Body of pancreas (tissue), 4 donors: ENCODE measurements at places on chromosomes 13 and 19. TPM values are rescaled to one million over a fixed set of nuclear protein-coding genes. Genes with fewer than 3 reads are reported as not detected.
A peak's percentile ranks its signal among the peaks of the same experiment; 100 is the strongest.

DNA sequence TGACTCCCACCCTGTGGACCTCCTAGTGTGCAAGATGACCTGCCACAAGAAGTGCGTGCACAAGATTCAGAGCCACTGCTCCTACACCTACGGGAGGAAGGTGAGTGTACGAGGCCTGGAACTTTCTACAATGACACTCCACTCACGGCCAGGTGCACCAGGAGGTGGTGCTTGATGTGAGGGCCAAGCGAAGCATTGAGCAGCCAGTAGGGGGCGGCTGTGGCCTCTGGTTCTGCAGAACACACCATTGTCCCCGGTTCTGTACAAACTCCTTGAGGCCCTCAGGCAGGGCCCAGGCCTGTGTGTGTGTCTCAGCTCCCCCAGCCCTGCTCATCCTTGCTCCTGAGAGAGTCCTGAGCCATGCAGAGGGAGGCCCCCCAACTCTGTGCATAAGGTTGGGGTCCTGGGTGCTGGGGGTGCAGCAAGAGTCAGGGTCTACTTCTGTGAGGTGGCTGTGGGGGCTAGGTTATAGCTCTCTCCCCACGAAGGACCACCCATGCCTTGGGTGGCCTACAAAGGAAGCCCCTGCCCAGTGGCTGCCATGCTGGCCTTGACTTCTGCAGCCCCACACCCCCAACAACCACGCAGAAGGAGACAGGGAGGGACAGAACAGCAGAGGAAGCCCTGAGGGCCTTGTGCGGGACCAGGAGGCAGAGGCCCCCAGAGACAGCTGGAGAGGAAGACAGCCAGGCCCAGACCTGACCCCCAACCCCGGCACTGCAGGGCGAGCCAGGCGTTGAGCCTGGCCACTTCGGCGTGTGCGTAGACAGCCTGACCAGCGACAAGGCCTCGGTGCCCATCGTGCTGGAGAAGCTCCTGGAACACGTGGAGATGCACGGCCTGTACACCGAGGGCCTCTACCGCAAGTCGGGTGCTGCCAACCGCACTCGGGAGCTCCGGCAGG is 9.7 kb upstream of the USE1 start:
- DNase-seq: peak; percentile 78

DNA sequence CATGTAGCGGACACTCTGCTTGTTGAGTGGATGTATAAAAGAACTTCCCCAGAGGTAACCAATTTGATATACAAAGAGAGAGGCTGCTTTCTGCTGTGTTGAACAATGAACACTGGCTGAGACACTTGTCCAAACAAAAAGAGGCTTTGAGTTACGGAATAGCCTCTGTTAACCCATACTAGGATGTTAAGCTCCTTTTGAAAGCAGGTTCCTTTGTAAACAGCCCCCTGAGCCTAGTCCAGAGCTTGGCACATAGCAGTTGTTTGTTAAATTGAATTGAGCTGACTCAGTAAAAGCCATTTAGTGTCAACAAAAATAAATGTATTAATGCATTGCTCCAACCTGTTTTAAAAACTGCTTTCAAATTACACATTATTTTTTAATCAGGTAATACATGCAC is 200.1 kb downstream of the MZT1 start:
- no peak for DNase-seq

GRCh38 chr13:110650436-110650835 is 35.1 kb downstream of the NAXD start:
- no peak for DNase-seq

DNA sequence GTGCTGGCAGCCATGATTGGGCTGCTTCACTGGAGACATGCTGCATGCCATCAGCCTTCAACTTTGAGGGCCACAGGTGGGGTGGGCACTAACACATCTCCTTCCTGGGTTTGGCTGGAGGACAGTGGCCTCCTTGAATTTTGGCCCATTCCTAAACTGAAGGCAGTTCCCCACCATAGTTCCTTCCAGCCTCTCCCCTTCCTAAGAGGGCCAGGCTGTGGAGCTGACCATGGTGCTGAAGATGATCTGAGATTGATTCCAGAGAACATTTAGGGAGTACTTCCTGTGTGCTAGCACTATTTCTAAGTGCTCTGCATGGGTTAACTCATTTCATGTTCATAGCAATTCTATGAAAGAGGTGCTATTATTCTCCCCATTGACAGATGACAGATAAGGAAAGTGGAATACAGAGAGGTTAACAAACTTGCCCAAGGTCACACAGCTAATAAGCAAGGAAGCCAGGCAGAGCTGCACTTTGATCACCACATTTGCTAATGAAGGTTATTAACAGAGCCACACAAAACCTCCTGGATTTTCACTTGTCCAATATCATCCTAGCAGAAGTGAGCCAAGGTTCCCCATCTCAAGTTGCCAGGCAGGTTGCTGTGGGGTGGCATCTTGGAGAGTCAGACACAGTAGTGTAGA is 175.3 kb downstream of the ZIC5 start:
- peak; percentile 14 for DNase-seq

DNA sequence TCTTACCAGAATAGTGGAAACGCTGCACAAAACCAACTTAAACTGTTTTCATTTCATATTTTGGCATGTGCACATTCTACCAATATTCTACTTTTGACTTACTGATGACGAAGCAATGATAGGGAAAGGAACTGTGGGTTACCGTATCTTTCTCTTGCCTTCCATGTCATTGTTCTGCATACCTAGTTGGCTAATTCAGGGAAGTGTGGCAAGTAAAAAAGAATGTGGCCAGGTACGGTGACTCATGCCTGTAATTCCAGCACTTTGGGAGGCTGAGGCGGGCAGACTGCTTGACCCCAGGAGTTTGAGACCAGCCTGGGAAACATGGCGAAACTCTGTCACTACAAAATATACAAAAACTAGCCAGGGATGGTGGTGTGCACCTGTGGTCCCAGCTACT is 108.2 kb downstream of the SIPA1L3 start:
- no peak for DNase-seq

The RFPL4A gene
- not detected for total RNA-seq

The RFC3 gene
- 10.9 TPM for total RNA-seq

The KISS1R gene
- total RNA-seq: not detected

The VSTM1 gene
- not detected for total RNA-seq

DNA sequence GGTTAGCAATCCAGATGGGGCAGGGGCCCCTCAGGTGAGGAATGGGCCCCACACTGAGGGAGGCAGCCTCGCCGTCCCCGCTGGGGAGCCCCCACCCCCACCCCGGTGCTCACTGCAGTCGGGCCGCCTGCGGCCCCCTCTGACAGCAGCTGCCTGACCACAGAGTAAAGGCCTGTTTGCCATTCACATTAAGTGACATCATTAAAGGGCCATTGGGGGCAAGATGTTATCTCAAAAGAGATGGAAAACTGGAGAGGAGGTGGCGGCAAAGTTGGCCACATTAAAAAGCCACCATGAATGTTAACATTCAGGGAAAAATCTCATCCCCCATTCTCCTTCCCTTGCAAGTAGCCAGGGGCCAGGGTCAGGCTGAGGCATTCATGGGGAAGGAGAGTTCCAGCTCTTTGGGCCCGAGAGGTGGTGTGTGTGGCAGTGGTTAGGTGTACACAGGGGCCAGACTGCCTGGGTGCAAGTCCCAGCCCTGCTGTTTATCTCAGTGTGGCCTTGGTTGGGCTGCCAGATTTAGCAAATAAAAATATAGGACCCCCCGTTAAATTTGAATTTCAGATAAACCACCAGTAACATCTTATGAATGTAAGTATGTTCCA is 20.9 kb downstream of the VSTM2B start:
- no peak for DNase-seq

GRCh38 chr19:54670576-54671357 is 8.0 kb downstream of the LILRB4 start:
- no peak for DNase-seq

DNA sequence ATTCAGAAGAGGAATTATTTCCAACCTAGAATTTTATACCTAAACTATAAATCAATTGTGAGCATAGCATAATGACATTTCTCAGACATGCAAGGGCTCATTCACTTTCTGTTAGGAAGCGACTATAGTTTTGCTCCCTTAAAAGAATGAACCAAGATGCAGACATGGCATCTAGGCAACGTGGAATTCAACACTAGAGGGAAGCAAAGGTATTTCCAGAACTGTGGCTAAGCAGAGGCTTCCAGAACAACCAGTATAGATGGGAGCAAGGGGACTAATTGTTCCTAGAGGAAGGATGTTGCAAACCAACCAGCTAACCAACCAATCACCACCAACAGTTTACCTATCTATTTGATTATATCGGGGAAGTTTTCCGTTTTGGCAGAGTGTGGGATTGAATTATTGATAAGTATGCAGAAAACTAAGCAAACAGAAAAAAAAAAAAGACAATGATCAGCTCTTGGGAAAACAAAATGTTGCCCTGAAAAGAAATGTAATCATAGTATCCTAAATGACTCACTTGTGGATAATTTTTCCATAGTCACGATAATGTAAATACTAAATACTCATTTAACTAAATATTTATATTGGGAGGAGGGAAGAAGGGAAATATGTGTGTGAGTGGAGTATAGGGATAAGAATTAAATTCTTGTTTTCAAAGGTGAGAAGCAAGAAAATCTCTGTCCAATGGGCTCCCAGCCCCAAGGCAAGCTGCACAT is 21.1 kb downstream of the ARL11 start:
- no peak for DNase-seq

The RNF225 gene
- total RNA-seq: not detected

The HSPB6 gene
- total RNA-seq: 35.0 TPM

The DIRAS1 gene
- total RNA-seq: 4.9 TPM

DNA sequence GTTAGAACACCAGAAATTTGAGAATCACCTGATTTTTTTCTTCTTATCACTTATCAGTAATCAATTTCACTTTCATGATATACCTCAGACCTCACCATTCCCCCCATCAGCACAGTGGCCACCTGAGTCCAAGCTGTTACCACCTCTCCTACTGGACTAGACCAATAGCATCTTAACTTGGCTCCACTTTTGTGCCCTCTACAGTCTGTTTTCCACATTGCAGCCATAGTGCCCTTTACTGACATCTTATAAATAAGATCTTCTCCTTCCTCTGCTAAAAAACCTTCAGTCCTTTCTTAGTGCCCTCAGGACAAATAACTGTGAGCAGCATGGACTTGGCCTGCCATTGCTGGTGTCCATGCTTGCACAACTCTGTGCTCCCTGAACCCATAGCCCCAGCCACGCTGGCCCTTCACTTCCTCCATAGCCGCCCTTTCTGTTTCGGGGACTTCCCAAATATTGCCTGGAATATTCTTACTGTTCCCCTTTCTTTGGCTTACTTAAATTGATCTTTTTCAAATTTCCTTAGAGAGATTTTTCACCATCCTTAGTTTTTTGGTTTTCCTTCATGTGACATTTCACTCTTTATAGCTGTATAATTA is 380.8 kb downstream of the LMO7 start:
- no peak for DNase-seq

GRCh38 chr13:38180126-38180525 is 169.5 kb upstream of the UFM1 start:
- no peak for DNase-seq

DNA sequence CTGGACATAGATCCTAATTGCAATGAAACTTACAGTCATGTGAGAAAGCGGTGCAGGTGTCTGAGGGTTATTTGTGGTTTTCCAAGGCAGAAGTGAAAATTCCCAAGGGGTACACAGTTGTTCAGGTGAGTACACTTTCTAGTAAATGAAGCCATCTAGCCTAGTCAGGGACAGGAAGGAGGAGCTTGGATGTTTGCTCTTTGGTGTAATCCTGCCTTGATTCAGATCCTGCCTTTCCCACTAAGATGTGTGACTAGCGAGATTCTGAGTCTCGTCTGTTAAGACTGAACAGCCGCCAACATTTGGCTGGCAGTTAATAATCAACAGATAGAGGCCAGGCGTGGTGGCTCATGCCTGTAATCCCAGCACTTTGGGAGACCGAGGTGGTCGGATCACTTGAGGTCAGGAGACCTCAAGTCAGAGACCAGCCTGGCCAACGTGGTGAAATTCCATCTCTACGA is 2.5 kb downstream of the RPS9 start:
- DNase-seq: peak; percentile 64

GRCh38 chr19:18998276-18998675 is 35.0 kb downstream of the SUGP2 start:
- no peak for DNase-seq

GRCh38 chr19:31906111-31906871 is 439.1 kb upstream of the ZNF507 start:
- DNase-seq: no peak

DNA sequence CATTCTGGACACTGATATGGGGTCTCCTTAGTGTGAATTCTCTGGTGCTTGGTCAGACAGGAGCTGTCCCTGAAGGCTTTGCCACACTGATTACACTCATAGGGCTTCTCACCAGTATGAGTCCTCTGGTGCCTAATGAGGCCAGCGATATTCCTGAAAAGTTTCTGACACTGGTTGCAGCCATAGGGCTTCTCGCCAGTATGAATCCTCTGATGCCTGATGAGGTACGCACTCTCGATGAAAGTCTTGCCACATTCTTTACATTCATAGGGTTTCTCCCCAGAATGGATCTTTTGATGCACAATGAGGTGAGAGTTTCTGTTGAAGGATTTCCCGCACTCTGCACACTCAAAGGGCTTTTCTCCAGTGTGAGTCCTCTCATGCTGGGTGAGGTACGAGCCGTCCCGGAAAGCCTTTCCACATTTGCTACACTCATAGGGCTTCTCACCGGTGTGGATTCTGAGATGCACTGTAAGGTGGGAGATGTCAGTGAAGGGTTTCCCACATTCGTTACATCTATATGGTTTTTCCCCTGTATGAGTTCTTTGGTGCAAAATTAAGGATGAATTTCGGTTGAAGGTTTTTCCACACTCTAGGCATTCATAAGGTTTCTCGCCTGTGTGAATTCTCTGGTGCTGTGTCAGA is 22.4 kb downstream of the ZNF329 start:
- no peak for DNase-seq

- no peak for DNase-seq
Observed at GRCh38 chr13:58190577-58190976, 559.0 kb downstream of the PCDH17 start.

The FCGBP gene
- 19.4 TPM for total RNA-seq

The RFXAP gene
- 0.33 TPM for total RNA-seq

The ZNF835 gene
- 4.0 TPM for total RNA-seq

DNA sequence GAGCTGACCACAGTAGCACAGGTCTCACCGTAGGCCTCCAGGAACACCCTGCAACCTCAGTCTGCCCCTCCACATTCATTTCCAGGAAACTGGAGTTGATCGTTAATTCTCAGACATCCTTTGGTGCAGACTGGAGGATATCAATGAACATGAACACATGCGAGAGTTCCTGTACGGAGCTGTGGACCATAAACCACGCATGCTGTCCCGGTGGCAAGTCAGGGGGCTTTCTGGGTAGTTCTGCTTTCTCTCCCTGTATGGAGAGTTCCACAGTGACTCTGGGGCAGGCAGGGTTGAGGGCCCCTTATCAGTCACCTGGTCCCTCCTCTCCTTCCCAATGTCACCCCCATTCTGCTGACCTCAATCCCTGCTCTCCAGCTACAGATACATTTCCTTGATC is 55.5 kb upstream of the URI1 start:
- no peak for DNase-seq

The ZNF626 gene
- total RNA-seq: 11.4 TPM

The ZNF530 gene
- 2.6 TPM for total RNA-seq

The ZFP36 gene
- total RNA-seq: 108 TPM

The SOX21 gene
- 0.26 TPM for total RNA-seq

The PCDH9 gene
- total RNA-seq: 3.9 TPM

The DLL3 gene
- not detected for total RNA-seq

The TLE6 gene
- not detected for total RNA-seq
